ENCODE measurements at places on chromosomes 4 and X. TPM values are rescaled to one million over a fixed set of nuclear protein-coding genes. Genes with fewer than 3 reads are reported as not detected.

Gene PAGE2
- not detected for total RNA-seq

DNA sequence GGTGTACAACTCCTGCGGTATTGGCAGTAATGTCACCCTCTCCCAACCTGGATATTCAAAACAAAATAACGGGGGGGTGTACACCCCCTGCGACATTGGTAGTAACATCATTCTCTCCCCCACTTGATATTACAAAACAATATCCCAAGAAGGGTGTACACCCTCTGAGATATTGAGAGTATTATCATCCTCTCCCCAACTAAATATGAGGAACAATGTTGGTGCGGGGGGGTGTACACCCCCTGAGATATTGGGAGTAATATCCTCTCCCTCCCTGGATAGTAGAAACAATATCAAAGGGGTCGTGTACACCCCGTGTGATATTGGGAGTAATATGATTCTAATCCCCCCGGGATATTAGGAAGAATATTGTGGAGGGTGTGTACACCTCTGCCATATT, 71.4 kb upstream of the ADGRA3 start:
- DNase-seq: no peak

- no peak for DNase-seq
Observed at GRCh38 chrX:148542481-148543255, 42.3 kb downstream of the AFF2 start.

GRCh38 chr4:20844311-20844710, 144.1 kb downstream of the PACRGL start:
- no peak for DNase-seq

Data from mesenteric fat pad (tissue), 1 donor.